ENCODE measurements at places on chromosomes 2 and 18.
A peak's percentile ranks its signal among the peaks of the same experiment; 100 is the strongest.

DNA sequence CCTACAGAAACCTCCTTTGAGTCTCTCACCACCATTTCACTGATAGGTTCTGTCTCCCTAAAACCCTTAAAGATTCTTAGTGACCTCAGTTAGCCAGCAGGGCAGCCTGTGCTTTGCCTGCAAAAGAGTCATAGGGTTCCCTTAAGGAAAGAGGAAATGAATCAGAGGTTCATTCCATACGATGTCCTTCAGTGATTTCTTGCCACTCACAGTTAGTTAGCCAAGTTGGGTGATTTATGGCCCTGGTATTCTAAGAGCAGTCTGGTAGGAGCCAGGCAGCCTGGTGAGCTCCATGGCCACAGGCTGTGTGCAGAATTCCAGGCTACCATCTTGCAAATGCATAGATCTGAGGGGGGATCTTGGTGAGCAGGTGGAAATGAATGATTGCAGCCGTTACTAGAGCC lies 18.7 kb upstream of the CCBE1 start:
- no peak for DNase-seq

DNA sequence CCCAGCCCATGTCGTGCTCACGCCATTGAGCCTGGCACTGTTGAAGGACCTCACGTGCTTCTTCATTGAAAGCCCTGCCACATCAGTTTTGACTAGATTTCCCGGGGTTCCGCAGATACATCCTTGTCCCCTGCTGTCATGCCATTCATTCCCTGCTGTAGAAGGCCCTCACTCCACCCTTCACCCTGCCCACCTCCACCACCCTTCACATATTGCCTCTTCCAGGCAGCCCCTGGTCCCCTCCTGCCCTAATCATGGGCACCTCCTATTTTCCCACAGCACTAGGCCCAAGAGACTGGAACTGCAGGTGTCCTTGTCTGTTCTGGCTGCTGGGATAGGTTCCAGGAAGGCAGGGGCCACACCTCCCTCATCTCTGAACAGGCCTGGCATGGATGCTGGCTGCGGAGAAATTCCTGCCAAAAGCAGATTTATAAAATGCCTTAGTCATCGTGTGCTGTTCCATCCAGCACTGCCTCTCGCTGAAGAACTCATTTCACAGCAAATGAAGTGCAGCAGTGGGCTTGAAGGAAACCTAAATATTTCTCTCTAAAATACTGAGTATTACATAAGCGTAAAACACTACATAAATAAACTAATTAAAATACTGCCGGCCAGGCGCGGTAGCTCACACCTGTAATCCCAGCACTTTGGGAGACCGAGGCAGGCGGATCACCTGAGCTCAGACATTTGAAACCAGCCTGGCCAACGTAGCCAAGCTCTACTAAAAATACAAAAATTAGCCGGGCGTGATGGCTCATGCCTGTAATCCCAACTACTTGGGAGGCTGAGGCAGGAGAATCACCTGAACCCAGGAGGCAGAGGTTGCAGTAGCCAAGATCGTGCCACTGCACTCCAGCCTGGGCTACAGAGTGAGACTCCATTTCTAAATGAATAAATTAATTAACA lies 38.4 kb downstream of the EIF4E2 start:
- no peak for DNase-seq

GRCh38 chr2:196563876-196564275 lies 75.6 kb upstream of the CCDC150 start:
- DNase-seq = no peak

GRCh38 chr18:43278355-43278754 lies 1.1 kb upstream of the SYT4 start:
- DNase-seq = no peak

GRCh38 chr2:44126106-44126797 lies 42.4 kb upstream of the PPM1B start:
- no peak for DNase-seq

- no peak for DNase-seq
Observed at GRCh38 chr18:77702686-77703085, 453.0 kb downstream of the GALR1 start.

DNA sequence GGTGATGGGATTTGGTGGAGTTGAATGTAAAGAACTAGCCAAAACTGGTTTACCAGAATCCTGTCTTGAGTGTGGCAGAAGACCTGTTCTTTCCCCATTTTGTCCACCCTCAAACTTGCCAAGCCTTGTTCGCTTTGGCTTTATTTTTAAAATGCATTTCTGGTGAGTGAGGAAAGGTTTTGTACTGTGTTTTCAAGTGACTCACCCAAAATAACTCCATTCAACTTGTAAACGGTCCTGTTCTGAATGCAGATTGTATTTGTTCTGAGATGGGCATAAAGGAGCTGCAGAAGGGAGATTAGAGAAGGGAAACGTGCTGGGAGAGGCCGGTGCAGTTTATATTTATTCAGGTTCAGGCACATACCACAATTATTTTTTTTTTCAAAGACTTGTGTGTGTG lies 5.3 kb upstream of the ITPRID2 start:
- no peak for DNase-seq

DNA sequence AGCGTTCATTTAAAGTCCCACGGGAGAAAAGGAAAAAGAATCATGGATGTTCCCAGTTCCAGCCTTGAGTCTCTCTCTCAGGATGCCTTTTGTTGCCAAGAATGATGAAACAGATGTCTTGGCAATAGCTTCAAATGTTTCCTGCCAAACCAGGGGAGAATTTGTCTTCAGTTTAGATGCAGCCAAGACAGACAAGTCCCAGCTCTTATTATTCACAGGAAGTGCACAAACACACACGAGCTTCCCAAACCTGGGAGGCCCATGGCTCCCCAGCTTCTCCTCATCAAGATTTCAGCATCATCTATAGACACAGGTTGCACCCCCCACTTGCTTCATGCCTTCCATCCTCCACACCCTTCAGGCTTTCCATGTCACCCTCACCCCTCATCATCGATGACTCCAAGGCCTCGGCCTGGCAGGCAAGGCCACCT lies 45.9 kb downstream of the HS1BP3 start:
- no peak for DNase-seq

- no peak for DNase-seq
Observed at GRCh38 chr2:197278799-197279763, 31.5 kb downstream of the ANKRD44 start.

GRCh38 chr2:200179151-200179550 lies 127.3 kb upstream of the SPATS2L start:
- no peak for DNase-seq

GRCh38 chr2:235144291-235144690 lies 192.5 kb downstream of the SH3BP4 start:
- no peak for DNase-seq

- no peak for DNase-seq
Observed at GRCh38 chr2:122955776-122956175, 1069.3 kb upstream of the CNTNAP5 start.

DNA sequence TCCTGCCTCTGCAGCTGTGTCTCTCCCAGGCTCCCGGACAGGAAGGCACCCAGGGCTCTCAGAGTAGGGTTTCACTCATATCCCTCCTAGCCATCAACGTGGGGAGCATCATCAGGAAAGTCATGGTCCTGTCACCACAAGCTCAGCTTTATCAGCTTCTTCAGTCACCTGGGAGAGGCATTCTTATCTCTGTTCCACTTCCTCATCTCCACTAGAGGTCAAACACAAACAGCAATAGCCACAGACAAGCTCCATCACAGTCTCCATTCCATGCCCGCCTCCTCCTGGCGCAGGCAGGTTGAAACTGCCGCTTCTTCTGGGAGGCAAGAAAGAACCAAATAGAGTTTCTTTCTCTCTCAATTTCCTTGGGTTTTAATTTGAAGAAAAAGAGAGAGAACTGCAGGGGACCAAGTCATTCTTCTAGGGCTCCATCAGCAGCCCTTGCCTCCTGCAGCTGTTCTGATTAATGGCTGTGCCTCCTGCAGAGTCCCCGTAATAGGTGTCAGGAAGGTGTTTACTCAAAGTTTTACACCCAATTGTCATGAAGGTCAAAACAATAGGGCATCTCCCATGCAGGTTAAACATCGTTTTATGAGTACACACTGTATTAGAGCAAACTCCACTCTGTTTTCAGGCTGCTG lies 377.9 kb downstream of the TMEM182 start:
- no peak for DNase-seq

- no peak for DNase-seq
Observed at GRCh38 chr2:219969508-219969907, 342.1 kb downstream of the SLC4A3 start.

GRCh38 chr18:5369513-5369912 lies 74.0 kb upstream of the ZBTB14 start:
- DNase-seq = no peak

GRCh38 chr2:210965472-210965871 lies 409.1 kb downstream of the CPS1 start:
- no peak for DNase-seq

DNA sequence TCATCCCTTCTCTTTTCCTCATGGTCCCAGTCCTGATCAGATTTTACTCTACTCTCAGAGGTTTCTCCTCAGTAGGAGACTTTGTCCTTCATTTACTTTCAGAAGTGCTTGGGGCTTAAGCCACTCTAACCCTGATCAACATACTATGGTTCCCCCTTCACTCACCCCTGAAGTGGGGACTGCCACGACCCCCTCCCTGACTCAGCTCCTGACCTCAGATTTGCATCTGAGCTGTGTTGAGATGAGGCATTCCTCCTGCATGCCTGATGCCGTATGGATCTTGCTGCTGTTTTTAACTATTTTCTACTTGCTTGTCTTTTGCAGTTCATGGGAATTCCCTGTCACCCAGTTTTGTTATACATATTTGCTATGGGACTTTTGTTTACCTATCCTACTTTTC lies 306.7 kb upstream of the CHST9 start:
- DNase-seq = no peak

DNA sequence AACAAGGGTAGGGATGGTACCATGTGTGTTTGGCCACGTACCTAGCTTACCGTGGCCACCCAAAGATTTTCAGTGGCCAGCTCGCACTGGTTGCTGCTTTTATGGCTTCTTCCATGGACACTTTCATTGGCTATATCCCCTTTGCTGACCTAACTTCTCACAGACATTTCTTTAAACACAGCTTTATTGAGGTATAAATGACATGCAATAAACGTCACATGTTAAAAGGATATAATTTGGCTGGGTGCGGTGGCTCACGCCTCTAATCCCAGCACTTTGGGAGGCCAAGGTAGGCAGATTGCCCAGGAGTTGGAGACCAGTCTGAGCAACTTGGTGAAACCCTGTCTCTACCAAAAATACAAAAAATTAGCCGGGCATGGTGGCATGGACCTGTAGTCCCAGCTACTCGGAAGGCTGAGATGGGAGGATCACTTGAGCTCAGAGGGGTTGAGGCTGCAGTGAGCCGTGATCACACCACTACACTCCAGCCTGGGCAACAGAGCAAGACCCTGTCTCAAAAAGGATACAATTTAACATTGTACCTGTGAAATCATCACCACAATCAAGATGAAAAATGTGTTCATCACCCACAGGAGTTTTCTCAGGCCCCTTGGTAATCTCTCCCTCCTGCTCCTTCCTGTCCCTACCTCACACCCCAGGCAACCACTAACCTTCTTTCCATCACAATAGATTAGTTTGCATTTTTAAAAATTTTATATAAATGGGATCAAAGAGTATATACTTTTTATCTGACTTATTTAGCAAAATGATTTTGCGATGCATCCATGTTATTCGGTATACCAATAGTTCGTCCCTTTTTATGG lies 127.8 kb upstream of the PPP1CB start:
- no peak for DNase-seq

DNA sequence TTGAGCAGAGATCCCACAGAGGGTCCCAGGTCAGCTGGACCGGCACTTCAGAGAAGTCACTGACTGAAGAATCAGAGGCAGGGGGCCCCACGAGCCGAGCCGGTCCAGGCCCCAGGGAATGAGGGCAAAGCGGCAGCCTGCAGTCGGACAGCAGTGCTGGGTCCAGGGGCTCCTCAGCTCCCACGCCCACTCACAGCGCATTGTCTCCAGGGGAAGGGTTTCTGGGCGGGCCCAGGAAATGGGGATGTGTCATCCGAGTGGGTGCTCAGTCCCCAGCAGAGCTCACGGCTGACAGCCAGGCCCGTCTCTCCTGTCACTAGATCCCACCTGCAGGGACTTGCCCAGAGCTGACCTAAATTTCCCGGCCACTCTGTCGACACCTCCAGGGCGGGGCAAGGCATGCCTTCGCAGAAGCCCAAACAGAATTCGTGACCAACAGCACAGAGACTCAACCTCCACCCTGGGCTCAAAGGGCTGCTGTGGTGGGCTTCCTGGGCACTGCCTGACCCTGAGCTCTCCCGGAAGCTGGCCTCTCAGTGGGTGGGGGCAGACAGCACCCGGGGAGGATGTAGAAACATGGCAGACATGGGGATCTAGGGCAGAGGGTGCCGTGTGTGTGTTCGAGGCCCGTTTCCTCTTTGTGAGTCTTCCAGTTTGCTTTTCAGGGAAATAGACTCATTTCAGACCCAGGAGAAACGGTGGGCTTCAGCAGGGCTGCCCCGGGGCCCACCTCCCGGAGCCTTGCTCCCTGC lies 42.1 kb upstream of the TAF1B start:
- peak; percentile 72 for DNase-seq

- no peak for DNase-seq
Observed at GRCh38 chr2:104834431-104835153, 19.3 kb upstream of the POU3F3 start.

DNA sequence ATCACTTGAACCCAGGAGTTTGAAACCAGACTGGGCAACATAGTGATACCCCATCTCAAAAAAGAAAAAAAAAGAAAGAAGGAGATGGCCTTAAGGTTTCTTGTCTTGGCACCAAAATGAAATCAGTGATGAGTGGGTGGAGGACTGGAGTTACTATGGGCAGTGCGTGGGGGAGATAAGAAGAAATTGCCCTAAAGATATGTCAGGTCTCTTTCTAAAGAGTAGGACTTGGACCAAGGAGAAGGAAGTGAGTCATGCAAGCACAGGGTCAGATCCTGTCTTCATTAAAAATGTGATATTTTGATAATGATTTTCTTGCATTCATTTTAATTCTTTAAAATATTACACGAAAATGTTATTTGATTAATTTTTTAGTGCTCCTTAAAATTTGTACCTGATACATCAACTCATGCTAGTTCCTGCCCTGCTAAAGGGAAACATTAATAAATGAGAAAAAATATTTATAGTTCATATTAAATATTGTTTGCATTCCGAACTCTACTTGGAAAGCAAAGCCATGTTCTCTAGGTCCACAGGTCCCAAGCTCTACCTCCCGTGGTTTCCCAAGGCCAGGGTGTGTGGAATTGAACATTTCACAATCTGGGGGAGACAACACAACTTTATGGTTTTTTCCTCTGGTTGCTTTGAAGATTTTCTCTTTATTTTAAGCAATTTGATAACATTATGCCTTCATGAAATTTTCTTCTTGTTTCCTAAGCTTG lies 62.6 kb upstream of the CTLA4 start:
- DNase-seq = no peak

- DNase-seq = no peak
Observed at GRCh38 chr2:160408959-160409291, 84.7 kb downstream of the RBMS1 start.
